ENCODE measurements at places on chromosomes 6 and 20. TPM values are rescaled to one million over a fixed set of nuclear protein-coding genes. Genes with fewer than 3 reads are reported as not detected.

DNA sequence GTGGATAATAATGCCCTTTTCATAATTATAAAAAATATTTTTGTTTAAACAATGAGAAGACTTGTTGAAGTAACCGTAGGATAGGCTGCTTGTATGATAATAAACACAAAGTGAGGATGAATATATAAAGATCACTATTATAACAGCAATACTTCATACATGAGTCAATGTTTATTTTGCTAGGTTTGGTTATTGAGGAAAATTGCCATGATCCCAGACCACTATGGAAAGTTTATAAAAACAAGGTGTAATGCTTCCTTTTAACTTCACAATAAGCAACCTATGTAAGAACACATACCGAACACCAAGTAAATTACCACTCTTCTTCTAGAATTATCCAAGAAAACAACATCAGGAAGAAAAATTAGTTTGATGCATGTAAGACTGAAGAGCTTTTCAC, 495.3 kb upstream of the RNF217 start:
- DNase-seq, result no peak

- no peak for DNase-seq
These were observed 140.8 kb upstream of the RIMS1 start for GRCh38 chr6:71745525-71745924.

DNA sequence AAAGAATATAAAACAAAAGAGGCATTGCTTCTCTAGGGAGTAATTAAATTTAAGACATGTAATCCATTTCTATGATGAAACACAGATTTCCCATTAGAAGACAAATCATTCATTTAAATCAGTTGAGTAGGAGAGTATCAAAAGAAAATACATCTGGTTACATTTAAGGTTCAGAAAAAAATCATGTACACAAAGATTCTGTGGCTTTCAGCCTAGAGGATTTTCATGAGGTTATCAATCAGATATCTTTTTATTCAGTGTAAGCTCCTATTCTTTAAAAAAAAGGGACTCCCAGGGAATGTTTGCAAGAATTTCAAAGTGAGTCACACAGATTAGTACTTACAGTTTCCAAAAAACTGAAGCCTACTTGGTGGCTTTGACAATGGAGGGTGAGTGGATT, 24.9 kb downstream of the COL21A1 start:
- DNase-seq, result no peak

GRCh38 chr20:61725145-61725544, 340.5 kb downstream of the TAF4 start:
- no peak for DNase-seq

DNA sequence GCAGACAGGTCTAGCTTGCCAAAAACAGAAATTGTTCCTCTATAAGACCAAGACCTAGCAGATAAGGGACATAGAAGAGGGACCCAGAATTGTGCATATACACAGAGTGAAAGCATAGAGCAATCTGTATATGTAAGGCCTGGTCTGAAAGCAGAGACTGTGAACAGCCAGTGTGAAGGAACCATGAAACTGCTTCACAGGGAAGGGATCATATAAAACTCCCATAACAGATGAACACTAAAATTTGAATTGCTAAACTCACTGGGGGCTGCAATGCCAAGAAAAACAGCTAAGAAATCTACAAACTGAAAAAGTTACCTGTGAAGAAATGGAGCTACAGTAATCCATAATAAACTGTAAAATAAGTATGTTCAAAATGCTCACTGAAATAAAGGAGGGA, 7.0 kb downstream of the ZUP1 start:
- no peak for DNase-seq

DNA sequence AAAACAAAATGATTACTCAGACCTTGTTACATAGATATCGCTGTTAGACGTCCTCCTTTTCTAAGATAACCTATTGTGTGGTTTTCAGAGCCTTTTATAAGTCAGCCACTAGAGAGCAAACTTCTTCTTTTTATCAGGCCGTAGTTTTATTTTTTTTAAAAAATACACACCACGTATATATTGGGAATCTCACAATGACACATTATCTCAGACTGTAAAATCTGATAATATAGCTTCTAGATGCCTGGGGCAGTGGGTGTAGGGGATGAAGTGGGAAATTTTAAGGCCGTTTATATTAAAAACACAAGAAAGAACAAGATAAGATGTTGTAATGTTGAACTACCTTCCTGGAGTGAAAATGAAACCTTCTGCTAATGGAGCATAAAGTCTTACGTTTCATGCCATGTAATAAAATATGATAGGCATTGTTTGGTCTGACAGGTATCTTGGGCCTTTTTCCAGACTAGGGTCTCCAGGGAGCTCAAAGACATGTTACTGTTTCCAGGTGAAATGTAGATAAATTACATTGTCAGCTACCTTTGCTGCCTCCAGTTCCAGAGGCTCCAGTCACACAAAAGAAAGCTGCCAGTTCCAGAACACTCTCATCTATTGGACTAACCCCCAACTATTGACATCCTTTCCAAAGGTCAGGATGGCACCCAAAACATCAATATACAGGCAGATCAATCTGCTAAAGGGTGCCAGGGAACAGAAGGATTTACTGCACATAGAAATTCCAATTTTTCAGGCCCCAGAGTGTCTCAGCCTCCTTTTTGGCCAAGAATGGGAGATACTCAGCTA, 130.2 kb upstream of the AKIRIN2 start:
- DNase-seq, result peak; percentile 22

GRCh38 chr20:62876902-62877816, 15.5 kb upstream of the TCFL5 start:
- DNase-seq, result peak; percentile 62

DNA sequence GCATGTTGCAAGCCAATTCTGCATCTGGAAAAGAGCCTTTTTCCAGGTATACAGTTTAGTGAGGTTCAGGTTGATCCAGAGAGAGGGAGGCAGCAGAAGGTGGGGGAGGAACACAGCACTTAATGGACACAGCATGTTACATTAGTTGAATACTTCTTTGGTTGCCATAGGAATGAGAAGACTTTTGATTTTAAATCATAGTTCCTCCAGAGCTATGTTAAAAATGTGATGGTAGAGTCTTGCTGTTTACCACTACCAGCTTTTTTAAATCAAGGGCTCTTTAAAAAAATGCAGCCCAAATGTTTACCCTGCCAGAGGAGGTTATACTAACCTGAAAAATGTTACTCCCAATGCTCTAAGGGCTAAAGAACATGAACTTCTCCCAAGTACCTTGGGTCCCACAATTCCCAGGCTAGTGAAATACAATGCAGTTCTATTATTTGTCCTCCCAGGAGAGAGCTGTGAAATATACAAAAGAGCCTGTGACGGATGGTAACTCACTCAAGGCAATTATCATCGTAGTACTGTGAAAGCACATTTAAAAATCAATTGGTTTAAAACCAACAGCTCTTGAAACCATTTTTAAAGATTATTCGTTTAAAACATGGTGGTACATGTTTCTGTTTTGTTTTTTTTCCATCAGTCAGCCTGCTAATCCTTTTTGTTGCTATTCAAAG, 6.9 kb upstream of the PHACTR1 start:
- no peak for DNase-seq

- DNase-seq, result no peak
These were observed 553.7 kb downstream of the CD109 start for GRCh38 chr6:74249658-74250057.

- no peak for DNase-seq
These were observed 90.6 kb downstream of the PSMB1 start for GRCh38 chr6:170462366-170463020.

DNA sequence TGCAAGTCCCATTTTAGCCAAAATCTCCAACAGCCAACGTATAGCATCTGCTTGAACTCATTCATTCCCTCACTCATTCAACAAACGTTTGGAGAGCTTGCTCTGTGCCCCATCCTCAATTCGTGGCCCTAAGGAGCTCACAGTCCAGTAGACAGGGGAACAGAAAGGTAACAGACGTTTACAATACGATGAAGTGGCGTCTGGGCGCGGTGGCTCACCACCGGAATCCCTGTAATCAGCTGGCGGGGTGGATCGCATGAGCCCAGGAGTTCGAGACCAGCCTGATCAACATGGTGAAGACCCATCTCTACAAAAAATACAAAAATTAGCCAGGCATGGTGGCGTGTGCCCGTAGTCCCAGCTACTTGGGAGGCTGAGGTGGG, 790 bp upstream of the E2F1 start:
- no peak for DNase-seq

DNA sequence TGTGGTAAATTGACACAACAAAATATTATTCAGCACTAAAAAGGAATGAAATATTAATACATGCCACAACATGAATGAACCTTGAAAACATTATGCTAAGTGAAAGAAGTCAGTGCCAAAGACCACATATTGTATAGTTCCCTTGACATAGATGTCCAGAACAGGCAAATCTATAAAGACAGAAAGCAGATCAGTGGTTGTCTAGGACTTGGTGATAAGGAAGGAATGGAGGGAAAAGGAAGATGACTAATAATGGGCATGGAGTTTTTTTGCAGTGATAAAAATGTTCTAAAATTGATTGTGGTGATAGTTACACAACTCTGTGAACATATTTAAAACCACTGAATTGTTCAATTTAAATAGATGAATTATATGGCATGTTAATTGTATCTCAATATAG, 32.5 kb downstream of the TBX18 start:
- DNase-seq, result no peak

GRCh38 chr6:45480752-45481415, 103.2 kb upstream of the SUPT3H start:
- no peak for DNase-seq

GRCh38 chr6:142207265-142207877, 60.3 kb downstream of the VTA1 start:
- no peak for DNase-seq

GRCh38 chr20:2518558-2518957, 9.8 kb upstream of the ZNF343 start:
- no peak for DNase-seq

- DNase-seq, result no peak
These were observed 12.0 kb downstream of the ZCCHC3 start for GRCh38 chr20:309306-309840.

- DNase-seq, result no peak
These were observed 281.4 kb downstream of the SMOC2 start for GRCh38 chr6:168722397-168722796.

DNA sequence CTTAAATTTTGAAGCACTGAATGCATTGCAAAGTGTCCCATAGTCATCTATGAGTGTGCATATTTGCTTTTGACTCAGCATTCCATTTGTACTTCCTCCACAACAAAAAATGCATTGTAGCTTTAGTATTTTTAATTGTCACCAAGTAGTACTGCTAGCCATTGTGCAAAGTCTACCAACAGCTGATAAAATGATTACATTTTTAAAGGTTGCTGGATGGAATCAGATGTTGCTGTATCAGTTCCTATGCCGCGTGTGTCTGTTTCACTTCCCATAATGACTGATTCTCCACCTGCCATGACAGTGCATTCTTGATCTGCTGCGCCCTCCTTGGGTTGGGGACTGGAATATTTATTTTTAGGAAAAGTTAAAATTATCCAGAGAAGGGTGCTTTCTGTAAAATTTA, 41.2 kb downstream of the SLX4IP start:
- DNase-seq, result no peak

- DNase-seq, result no peak
These were observed 304.9 kb upstream of the PRDM1 start for GRCh38 chr6:105781248-105781647.

DNA sequence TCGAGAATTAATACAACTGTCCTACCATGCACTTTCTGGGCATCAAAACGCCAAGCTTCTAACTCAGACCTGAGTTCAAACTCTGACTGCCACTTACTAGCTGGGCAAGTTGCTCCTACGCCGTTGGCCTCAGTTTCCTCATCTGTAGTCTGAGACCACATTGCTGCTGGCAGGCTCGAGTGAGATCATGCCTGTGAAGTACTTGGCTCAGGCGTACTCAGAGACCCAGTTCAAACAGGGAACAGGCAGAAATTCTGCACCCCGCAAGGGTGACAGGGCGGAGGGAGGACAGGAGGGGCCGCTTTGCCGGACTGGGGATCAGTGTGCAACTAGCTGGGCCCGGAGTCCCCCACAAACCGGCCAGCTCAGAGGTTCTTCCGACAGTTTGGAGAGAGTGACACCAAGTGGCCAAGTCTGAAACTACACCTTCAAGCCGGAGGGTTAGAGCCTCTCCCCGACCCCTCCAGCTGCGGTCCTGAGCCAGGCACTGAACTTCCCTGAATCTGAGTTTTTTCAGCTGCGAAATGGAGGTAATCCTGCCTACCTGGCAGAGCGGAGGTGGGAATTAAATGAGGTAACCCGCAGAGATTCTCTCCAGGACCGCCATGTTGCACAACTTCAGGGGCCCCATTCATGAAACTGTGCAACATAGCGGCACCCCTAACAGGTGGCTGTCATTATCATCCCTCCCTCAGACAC, 46.0 kb upstream of the PTPN1 start:
- DNase-seq, result no peak

DNA sequence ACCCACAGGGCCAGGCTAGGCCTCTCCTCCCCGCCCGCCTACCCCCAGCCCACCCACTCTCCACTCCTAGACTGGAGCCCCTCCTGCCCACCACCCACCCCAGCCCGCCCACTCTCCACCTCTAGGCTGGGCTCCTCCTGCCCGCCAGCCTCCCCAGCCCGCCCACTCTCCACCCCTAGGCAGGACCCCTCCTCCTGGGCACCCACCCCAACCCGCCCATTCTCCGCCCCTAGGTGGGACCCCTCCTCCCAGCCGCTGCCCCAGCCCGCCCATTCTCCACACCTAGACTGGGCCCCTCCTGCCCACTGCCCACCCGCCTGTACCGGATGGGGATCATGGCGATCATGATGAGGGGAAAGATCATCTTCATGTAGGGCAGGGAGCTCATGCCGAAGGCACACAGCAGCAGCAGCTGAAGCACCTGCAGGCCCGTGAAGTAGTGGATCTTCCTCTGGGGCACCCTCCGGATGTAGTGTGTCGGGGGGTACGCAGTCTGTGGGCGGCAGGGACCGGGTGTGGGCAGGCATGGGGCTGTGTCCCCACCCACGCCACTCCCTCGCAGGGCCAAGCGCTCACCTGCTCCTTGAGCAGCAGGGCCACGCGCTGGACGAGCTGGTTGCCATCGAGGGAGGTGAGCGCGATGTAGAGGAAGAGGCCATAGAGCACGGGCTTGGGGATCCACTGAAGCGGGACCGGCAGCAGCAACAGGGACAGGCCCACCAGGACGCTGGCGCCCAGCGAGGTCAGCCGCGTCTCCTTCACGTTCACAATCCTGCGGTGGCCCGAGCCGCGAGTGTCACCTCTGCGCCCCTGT, 10.8 kb downstream of the SLC4A11 start:
- DNase-seq, result no peak

Gene KIF6
- 4.1 TPM for polyA plus RNA-seq

Gene ALDH8A1
- polyA plus RNA-seq, result 28.0 TPM

Gene AVP
- not detected for polyA plus RNA-seq

Gene C20orf141
- polyA plus RNA-seq, result not detected

Gene SMOC2
- 21.5 TPM for polyA plus RNA-seq

Gene BPIFA1
- not detected for polyA plus RNA-seq

Gene CCN5
- 0.10 TPM for polyA plus RNA-seq

Gene LY6G6C
- polyA plus RNA-seq, result 0.28 TPM

Gene EDN1
- 4.0 TPM for polyA plus RNA-seq

Gene TINAG
- polyA plus RNA-seq, result 30.2 TPM

Gene C6orf15
- not detected for polyA plus RNA-seq
